ENCODE measurements at places on chromosomes 5 and 9.

GRCh38 chr9:121364886-121365285 lies 5.2 kb downstream of the STOM start:
- DNase-seq: no peak

- DNase-seq: no peak
Observed at GRCh38 chr5:39713250-39713916, 288.6 kb upstream of the DAB2 start.

- peak; percentile 69 for DNase-seq
Observed at GRCh38 chr5:132090107-132090506, 16.5 kb downstream of the CSF2 start.

DNA sequence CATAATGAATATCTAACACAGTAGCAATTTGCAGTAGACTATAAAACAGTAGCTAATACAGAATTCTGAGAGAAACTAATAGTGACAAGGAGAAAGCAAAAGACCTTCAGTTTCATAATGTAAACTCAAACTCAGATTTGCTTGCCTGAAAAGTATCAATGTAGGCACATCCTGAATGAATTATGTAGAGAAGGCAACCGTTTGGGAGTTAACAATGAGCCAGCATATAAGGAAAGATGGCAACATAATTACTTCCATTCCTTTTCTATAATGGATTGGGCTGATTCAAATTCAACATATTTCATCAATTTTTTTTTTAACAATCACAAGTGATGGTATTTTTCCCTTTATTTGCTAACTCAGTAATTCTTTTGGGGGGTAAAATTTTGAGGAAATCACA lies 261.6 kb downstream of the SEMA5A start:
- DNase-seq: no peak

DNA sequence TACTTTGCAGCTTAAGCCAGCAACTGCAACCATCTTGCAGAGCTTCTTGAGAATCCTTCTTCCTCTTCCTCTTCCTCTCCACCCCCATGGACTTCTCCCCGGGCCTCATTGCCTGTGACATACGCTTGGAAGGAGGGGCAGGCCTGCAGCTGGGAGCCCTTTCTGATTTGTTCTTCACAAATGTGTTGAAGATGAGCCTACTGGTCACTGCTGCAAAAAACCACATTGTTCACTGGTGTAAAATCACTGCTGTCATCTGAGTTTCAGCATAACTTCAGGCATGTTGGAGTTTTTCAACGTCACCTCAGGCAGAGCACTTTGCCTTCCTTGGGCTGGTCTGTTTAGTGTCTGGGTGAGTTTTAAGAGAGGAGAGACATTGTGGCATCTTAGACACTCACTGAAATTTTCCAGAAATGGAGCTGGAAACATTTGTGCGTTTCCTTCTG lies 7.9 kb downstream of the TJP2 start:
- no peak for DNase-seq

DNA sequence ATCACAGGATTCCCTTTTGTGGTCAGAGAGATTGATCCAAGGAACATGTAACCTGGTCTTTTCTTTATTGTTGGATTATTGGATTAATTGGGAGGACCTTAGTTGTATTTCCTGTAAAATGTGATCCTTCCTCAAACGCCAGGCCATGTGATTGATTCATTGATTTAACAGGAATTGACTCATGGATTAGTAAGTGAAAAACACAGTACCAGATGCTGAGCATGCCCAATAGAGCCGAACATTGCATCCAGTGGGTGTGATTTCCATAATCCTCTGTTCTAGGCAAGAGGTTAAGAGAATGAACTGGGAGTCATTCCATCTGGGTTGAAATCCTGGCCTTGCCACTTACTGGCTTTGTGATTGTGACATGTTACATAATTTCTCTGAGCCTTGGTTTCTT lies 522.3 kb downstream of the MAT2B start:
- DNase-seq: no peak

GRCh38 chr5:119270960-119271757 lies 84.7 kb upstream of the TNFAIP8 start:
- DNase-seq: no peak

DNA sequence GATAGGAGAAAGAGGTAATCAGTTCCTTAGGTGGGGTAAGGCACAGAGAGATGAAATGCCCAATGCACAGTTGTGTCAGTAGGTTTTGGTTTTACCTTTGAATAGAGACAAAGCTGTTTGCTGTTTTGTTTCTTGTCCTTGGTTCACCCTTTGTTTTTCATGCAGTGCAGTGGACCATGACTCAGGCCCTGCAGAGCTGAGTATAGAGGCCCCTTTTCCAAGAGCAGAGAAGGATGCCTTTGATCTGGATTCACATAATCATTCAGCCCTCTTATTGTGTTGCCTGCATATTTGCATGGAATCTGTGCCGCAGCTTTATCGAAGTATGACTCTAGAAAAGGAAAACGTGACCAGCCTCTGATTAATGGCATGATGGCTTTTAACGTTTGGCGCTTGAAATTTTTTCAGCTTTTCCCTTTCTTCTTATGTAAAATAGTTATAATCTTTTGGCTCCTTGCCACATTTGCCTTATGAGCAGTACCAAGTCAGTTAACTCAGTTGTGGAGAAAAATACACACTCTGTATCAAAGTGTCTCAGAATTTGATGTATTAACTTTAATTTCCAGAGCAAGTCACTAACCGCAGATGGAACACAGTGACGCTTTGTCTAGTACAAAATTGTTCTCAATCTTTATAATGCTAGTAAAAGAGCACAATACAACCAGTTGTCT lies 197.6 kb downstream of the KDM4C start:
- DNase-seq: no peak

DNA sequence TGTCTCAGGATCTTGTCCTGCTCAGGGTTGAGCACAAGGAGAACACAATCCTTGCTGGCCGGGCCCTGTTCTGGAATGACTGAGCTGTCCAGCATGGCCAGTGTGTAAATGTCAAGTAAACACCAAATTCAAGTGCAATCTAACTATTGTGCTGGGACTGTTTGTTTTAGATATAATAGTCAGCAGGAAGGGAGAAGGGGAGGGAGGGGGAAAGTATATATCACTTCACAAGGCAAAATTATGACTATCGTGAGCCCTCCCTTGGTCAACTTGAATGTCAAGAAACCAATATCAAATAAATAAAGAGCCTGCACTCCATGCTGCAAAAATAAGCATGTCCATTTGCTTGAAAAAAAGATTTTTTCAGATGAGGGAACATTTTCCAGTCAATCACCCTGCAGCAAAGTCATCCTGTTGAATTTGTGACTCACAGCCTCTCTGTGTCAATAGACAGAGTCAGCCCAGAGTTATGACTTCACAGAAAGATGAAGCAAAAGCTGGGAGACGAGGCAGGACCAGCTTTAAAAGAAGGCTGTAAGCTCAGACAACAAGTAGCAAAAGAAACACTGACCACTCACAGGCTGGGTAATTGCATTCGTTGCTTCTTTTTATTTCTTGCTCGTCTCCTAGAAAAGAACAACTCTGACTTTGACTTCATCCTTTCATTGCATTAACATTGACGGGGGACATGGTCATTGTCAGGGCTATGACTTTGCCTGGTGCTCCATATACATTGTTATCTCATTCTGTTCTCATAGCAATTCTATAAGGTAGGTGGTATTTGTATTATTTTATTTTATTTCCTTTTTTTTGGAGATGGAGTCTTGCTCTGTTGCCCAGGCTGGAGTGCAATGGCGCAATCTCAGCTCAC lies 15.3 kb upstream of the KLF4 start:
- DNase-seq: no peak

- no peak for DNase-seq
Observed at GRCh38 chr5:134851307-134851923, 5.6 kb downstream of the C5orf24 start.

- DNase-seq: no peak
Observed at GRCh38 chr9:22120595-22120994, 111.5 kb upstream of the CDKN2B start.
